Cerebellar nuclear complex (tissue), 1 donor: ENCODE measurements at places on chromosomes 3 and 15.

- no peak for DNase-seq
Observed at GRCh38 chr3:66812136-66812535, 186.0 kb upstream of the KBTBD8 start.

DNA sequence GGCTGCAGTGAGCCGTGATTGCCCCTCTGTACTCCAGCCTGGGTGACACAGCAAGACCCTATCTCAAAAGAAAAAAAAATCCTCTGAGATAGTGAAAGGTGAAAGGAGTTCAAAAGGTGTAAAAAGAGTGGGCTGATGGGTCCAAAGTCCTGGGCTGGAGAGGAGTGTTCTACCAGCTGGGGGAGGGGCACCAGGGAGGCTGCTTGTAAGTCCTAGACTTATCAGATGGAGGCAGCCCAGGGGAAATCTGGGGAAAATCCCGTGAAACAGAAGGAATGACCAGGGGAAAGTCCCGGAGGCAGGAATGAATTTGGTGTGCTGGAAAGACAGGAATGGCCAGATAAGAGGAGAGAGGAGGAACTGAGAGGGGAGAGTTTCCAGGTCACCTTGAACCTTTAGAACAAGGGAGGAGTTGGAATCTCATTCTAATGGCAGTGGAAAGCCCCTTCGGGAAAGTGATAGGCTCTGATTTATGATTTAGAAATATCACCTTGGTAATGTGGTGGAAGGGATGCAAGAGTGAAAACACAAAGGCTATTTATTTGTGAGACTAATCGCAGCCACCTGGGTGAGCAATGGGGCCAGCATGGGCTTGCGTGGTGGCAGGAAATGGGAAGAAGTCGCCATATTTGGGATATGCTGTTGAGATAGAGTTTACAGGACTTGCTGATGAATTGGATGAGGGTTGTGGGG lies 23.4 kb upstream of the PPP4R2 start:
- no peak for DNase-seq

DNA sequence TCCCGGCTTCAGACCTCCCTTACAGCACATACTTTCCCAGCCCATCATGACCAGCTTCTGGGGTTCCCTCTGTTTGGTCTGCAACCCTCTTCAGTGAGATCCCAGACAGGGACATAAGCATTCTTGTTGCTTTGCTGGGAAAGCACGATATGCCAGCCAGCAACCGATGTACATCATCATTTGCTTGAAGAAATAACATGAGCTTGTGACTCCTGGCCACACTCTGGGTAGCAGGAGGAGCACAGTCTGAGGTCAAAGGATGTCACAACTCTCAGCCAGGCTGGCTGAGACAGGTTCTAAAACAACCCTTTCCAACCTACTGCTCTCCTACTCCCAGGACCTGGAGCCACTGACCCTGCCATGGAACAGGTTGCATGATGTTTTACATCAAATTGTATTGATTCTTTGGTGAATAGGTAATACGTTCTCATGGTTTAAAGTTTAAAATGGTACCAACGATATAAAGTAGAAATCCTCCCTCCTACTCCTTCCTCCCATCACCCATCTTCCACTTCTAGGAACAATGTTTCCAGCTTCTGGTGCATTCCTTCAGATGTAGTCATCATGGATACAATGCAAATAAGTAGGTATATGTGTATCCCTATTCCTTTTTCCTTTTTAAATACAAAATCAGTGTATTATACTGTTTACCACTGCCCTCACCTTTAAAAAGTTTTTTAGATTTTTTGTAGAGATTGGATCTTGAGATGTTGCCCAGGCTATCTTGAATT lies 190.3 kb downstream of the OPA1 start:
- DNase-seq = no peak

DNA sequence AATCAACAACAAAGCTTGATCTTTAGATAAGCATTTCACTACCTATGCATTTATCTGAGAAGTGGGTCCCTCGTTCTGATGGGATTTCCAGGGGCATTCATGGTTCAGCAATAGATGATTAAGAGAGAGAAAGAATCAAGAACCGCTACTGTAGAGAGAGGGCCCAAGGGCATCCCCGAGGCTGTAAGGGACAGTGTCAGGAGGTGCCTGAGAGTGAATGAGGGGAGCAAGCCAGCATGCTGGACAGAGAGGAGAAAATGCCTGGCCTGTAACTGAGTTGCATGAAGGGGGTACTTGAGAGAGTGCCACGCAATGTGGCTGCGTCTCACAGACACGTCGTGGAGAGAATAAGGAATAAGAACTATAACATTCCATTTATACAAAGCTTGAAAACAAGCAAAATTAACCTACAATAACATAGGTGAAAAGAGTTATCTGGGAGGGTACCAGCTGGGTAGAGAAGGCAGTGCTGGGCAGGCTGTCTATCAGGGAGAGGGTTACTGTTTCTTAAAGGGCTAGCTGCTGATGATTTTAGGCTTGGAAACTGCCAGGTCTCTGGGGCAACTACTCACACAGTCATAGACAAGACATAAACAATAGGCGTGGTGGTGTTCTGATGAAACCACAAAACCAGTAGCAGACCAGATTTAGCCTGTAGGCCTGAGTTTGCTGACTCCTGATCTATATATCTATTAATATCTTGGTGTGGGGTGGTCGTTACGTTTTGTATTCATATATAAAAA lies 374.6 kb upstream of the CFAP20DC start:
- DNase-seq = no peak

- DNase-seq = no peak
Observed at GRCh38 chr15:31465083-31465955, 138.7 kb downstream of the KLF13 start.

GRCh38 chr3:14522768-14523167 lies 17.4 kb downstream of the GRIP2 start:
- no peak for DNase-seq

GRCh38 chr3:24287755-24288450 lies 206.7 kb downstream of the THRB start:
- DNase-seq = no peak

DNA sequence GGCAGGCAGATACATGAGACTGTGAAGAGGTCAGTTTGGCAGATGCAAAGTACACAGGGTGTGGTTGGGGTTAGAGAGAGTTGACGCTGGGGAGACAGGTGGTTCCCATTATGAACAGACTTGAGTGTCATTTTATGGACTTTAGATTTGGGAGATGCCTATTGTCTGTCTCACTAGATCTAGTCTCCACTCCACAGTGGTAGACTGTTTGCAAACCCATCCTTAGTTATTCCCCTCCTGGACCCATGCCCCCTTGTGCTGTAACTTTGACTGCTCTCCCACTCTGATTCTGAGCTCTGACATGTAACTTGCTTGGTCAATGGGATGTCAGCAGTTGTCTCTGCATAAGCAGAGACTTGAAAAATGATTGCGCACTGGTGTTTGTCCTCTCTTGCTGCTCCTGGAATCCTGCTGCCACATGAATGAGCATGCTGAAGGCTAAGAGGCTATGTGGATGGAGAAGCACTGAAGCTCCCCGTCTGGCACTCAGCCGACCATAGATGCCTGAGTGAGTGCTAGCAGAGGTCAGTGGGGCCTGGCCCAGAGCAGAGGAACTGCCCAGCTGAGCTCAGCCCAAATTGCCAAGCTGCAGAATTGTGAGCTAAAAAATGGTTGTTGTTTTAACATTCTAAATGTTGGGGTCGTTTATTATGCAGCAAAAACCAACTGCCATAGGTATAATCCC lies 88.2 kb downstream of the FAM43A start:
- no peak for DNase-seq
